ENCODE measurements at places on chromosomes 2 and 18.

- DNase-seq = no peak
These were observed 26.2 kb upstream of the PMAIP1 start for GRCh38 chr18:59873641-59874040.

- DNase-seq = no peak
These were observed 36.9 kb downstream of the NCKAP5 start for GRCh38 chr2:133531382-133531781.

DNA sequence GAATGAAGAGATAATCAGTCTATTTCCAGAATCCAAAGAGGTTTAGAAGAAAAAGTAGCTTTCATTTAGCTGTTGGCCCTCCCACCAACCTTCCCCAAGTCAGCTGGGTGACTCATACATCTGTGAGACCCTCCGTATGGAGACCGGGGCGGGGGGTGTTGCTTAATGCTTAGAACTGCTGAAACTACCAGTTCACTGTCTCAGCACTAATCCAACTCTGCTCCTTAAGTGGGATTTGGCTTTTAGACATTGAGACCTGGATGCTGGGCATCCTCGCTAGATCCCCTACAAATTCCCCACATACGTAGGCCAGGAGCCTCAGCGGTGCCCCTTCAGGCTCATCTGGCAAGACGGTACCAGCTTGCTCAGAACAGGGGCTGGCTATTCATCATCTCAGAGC lies at the start of gene SAG:
TSS of gene SAG (plus strand) at position 252 of the 400 bp plus-strand sequence. CDS start 1,374 bp downstream, outside the sequence.
- no peak for DNase-seq

DNA sequence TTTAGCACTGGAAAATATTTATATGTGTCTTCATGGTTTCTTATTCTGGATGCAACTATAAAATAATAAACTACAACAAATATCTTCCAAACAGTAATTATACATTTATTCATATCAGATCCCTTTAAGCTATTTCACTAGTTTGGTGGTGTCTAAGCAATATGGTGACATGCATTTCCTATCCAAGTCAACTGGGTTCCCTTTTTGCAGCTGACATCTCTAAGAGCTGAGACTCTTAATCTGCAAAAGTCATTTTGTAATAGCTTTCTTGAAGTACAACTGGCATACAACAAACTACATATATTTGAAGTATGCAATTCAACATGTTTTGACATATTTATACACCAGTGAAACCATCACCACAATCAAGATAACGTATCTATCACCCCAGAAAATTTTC lies 59.9 kb upstream of the SLC1A4 start:
- no peak for DNase-seq

DNA sequence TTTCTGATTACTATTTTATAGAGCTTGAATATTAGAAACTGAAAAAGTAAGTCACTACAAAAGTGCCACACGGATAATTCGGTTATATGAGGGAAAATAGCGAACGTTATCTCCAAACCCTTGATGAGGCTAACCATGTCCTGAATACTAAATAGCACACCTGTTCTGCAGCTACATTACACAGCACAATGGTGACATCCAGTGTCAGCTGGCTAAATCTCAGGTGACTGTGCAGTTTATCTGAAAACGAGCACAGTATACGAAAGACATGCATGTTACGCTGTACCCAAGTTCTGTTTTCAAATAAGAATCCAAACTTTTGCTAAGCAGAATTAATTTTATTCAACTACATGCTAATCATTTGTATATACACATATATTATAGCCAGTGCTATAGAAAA lies 9.0 kb downstream of the CCDC68 start:
- DNase-seq = no peak

- peak; percentile 78 for DNase-seq
These were observed 59.6 kb downstream of the TRPM8 start for GRCh38 chr2:233976690-233977294.

GRCh38 chr2:96225016-96225533 lies 16.4 kb upstream of the STARD7 start:
- DNase-seq = peak; percentile 38

DNA sequence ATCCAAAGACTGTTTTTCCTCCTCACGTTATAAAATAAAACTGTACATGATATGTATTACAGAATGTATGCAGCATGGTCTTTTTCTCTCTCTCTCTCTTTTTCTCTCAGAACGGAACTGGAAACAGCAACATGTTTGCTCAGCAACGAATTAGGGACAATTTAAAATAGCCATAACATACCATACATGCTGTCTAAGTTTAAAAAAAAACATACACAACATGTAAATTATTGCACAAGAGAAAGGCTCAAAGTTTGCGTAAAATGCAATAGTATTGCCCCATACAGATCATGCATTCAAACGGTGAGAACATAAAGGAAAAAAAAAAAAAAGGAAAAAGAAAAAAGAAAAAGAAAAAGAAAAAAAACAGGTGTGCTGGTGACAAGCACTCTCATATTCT lies 93.6 kb downstream of the BCL11A start:
- DNase-seq = no peak

DNA sequence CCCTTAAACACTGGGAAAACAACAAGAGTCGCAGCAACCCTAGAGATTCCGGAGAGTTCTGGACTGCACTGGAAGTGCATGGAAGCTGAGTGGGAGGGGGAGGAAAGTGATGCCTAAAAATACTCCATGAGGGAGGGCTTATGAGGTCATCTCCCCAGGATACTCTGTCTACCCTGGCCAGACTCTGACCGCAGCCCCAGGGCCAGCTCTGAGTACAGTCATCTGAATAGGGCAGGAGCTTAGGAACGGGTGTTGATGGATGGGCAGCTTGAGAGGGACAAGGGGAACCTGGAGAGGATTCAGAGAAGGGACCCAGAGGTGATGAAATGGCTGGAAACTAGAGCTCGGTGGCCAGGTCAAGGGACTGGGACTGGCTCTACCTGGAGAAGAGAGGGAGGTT lies 79.3 kb upstream of the IGFBP5 start:
- peak; percentile 49 for DNase-seq

- no peak for DNase-seq
These were observed 137.9 kb upstream of the ZC3H15 start for GRCh38 chr2:186348200-186348599.

GRCh38 chr2:187078297-187078696 lies 229.3 kb upstream of the ZSWIM2 start:
- DNase-seq = no peak

DNA sequence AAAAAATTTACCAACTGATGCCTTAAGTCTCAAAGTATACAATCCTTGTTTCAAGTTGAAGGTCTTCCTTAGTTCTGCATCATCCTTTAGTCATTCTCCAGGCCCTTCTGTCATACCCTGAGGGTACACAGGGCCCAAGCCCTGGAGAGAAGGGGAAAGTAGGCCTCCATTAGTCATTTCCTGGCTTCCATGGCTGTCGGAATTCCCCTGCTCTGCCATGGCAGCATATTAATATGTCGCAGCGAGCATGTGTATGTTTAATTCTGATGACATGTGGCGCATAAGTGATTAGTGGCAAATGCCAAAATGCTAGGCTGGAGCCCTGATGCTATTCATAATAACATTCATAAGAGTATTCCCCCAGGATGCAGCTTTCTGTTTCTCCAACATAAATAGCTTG lies 22.1 kb downstream of the GPR39 start:
- peak; percentile 77 for DNase-seq

GRCh38 chr2:168311261-168311910 lies 64.0 kb upstream of the STK39 start:
- DNase-seq = no peak

DNA sequence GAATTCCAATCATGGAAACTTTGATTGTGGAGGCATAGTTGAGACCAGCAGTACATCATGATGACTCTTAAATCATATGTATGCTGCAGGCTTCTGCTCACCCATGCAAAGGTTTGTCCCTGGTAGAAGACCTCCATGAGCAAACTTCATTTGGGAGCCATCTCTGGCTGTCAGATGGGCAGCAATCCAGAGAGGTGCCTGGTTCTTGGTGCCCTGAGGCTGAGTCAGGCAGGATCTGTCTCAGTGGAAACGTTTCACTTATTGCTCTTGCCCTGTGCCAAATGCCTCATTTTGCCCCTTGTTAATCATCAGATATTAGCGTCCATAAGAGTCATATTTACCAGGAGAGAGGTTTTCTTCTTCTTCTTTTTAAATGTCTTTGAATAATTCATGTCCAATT lies 151.5 kb upstream of the CELF4 start:
- no peak for DNase-seq

DNA sequence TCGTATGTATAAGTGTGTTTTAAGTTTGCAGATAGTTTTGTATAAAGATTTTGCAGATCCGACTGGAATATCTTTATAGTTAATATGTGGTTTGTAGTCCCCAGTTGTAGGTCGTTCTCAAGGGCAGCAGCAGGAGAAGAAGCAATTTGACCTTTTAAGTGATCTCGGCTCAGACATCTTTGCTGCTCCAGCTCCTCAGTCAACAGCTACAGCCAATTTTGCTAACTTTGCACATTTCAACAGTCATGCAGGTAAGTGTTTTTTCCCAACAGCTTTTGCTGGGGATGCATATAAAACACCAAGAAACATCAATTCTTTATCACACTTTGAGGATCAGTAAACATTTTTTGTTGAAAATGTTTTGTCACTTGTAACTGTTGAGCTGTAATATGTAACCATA lies 52.7 kb downstream of the AGFG1 start:
- DNase-seq = no peak

GRCh38 chr2:27915874-27916273 lies 25.3 kb downstream of the BABAM2 start:
- DNase-seq = no peak

GRCh38 chr2:94861308-94862152 lies 9.7 kb upstream of the TEKT4 start:
- DNase-seq = no peak

GRCh38 chr2:179939259-179939658 lies 67.8 kb downstream of the CWC22 start:
- DNase-seq = no peak

DNA sequence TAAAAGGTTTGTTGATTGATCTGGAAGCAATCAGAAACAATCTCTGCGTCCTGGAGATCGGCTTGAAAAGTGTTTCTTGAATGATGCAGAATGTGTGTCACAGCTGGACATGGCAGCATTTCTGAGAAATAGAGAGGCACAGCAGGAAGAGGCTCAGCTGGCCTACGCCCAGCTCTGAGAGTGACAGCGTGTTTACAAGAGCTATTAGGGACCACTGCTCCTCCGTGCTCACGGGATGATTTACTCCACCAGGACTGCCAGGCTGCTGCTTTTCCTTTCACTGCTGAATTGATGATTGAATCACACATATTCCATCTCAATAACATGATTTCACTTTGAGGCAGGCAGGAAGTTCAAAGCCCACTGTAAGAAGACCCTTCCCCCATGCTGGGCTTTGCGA lies 62.8 kb downstream of the GALNT14 start:
- no peak for DNase-seq

GRCh38 chr2:192604295-192604694 lies 409.6 kb upstream of the TMEFF2 start:
- no peak for DNase-seq

GRCh38 chr18:48310999-48311398 lies 98.2 kb downstream of the ZBTB7C start:
- no peak for DNase-seq

DNA sequence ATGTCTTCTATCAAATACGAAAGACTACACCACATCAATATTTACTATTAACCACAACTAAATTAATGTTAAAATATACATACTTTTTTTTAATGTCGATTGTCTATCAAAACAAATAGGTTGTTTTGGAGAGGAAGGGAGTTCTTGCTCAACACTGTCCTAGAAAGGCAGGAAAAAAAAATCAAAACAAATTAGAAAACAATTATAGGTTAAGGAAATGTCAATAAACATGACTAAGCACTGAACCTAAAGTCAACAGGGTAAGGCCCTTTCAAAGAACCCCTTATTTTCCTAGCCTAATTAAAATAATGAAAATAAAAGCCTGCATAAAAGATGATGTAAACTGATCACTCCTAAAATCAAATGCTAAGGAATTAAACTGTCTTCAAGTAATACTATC lies 2.8 kb downstream of the CEP76 start:
- no peak for DNase-seq

DNA sequence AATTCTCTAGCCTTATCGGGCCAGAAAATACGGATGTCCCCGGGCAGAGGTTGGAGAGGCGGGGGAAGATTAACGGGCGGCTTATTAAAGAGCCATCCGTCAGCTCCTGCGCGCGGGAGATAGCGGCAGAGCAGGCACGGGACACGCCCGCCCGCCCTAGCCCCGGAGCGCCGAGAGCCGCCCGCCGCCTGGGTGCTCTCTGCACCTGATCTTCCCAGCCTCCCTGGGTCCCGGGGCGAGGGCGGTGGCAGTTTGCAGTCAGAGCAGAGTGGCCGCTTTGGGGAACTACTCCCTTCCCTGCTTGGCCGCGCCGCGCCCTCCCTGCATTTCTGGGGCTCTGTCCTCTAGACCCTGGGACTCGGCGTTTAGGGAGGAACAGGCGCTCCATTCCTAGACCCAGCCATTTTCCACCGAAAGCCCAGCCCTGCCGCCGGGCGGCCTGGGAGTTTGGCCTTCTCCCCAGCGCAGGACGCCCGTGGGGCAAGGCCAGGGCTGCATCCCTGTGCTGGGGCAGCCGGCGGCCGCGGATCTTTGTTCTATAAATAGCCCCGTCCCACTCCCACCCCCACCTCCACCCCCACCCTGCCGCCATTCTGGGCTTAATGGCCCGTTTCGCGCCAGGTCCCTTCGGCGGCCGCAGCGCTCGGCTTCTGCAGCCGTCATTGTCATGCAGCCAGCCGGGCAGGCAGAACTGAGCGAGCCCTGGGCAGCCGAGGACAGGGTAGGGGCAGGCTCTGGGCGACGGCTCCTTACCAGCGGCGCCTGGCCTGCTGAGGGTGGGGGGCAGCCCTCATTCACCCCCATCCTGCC lies 6.6 kb downstream of the GAD1 start:
- DNase-seq = peak; percentile 28

- no peak for DNase-seq
These were observed 189.6 kb upstream of the RMP24 start for GRCh38 chr18:35782926-35783325.

GRCh38 chr2:217282531-217282930 lies 422.7 kb upstream of the TNP1 start:
- DNase-seq = no peak

DNA sequence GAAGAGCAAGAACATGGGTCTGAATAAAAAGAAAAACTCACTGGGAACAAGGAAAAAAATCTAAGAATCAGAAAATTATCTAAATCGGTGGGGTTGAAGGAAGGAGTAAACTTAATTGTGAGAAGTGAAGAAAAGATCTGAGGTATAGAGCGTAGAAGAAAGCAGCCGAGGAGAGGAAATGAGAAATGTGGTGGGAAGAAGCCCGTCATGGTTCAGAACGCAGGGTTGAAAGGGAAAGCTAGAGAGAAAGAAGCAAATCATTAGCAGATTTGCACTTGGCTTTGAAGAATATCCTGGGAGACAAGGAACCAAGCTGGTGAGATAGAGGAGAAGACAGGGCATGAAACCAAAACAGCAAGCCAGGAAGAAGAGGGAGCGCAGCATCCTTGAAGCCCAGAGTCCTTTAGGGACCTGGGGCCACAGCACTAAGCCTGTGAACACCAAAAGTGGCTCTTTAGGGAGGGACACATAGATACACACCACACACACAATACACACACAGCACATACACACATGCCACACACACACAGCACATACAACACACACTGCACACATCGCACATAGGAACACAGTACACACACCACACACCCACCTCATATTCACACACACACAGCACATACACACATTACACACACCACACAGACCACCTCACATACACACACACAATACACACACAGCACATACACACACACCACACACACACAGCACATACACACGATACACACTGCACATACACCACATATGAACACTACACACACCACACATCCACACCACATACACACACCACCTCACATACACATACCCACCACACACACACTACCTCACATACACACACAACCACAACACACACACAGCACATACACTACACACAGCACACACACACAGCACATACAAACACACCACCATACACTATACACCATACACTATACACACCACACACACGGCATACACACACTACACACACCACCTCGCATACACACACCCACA lies 274.6 kb downstream of the ETAA1 start:
- DNase-seq = no peak
